Left forelimb (tissue), 1 donor: ENCODE measurements at places on chromosomes 5 and 9.

DNA sequence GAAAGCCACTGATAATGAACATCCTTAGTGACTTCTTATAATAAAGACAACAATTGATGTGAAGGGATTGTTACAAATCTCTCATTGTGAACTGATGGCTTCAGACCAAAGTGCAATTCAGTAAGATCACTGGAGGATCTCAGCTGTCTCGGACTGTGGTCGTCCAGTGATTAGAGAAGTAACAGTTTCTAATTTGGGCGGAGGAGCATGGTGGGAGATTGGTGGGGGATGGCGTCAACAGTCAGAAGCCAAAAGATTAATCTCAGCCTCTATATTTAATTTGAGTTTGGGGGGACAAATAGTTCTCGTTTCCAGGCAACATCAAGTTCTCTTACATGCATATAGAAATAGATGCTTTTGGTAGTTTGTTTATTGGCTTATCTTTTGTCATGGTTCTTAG, 11.4 kb downstream of the GZMK start:
- DNase-seq = no peak

GRCh38 chr9:68608763-68609162, 68.1 kb upstream of the TMEM252 start:
- DNase-seq = no peak

DNA sequence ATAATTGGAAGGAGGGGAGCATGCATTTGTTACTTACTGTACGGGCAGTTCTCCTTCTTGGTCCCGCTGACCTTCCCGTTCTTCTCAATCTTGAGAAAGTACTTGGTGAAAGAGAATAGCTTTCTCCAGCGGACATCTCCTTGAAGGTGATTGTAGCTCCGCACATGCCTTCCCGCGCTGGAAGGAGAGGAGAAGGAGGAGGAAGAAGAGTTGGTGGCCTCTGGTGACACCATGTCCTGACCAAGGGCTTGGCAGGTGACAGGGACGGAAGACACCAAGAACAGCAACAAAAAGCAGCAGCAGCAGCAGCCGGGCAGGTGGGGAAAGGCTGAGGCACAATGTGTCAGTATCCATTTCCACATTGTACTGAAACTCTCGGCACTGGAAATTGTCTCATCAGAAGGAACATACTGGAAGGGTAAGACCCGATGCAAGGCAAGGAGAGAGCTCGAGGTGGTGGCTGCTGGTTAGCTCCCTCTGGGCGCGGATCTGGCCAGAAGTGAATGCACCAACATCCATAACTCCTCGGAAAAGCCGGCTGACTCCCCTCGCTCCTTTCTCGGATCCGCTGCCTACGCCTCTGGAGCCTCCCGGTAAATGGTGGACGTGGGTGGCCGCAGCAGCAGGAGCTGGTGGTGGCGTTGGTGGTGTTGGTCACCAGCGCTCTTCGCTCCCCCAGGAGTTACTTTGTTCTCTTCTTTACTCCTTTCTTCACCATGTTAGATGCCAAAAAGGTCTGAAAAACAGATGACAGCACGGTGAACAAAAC, 715 bp downstream of the FGF10 start:
- DNase-seq = peak; percentile 77

DNA sequence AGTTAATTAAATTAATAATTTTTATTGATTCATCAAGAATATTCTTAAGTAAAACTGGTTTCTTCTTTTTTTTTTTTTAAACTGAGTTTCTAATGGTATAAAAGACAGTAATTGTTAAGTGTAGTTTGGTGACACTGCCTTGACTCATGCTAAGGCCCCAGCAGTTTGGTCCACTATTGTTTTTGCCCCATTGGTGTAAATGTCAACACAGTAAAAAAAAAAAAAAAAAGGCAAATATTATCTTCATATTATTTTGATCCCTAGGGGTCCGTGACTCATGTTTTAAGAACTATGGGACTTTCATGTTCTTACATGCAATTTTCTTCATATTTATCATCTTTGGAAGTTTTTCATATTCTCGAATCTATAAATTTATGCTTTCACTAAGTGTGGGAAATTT, 29.2 kb upstream of the JAK2 start:
- DNase-seq = no peak

DNA sequence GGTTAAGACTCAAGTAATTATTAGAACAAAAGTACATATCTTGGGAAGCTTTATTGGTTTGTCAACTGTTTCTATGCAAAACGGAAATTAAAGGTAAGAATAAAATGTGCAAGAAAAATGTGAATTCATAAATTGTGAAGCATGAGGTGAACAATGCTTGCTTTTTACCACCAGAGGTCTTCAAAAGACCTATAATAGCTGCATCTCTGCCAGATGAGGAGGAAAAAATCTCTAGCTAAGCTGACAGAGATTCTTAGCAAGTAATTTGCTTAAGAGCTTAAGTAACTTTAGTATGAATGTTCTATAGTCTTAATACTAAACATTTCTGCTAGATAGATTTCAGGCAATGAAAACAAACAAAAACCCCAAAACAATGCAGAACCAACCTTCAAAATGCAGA, 54.1 kb downstream of the MRPS30 start:
- DNase-seq = no peak

- DNase-seq = no peak
Measured at GRCh38 chr9:7238247-7238637, 480.5 kb downstream of the KDM4C start.

GRCh38 chr5:56649569-56649968, 165.8 kb upstream of the MAP3K1 start:
- no peak for DNase-seq

DNA sequence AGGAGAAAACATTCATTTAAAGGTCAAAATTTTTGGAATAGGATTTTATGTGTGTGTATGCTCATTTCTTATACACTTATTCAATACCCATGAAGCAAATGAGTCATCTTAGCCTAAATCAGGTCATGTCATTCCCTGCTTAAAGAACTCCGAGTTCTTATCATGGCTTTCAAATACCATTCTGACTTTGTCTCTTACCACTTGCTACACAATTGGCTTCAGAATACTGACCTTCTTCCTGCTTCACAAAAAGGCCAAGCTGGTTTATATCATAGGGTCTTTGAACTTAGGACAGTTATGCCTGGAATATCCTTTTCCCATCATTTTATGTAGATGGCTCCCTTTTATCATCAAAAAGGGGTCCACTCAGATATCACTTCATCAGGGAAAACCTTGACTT, 652.2 kb upstream of the WWC1 start:
- DNase-seq = no peak

- DNase-seq = no peak
Measured at GRCh38 chr9:98810102-98810842, 2.8 kb downstream of the GALNT12 start.

DNA sequence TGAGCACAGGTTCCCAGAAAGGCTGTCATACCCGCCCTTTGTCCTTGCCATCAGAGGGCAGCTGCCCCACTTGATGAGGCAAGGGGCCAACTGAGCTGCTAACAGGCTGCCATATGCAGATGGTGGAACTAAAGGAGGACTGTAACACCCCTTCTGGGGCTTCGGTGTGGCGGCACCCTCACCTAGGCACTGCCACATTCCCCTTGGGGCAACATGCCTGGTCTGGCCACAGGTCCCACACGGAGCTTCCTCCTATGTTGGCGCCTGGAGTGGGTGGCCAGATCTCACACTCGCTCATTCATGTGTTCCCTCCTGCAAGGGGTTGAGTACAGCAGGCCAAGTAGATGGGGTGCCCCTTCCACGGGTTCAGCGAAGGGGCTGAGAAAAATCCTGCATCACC, 777.4 kb upstream of the CHD1 start:
- no peak for DNase-seq

DNA sequence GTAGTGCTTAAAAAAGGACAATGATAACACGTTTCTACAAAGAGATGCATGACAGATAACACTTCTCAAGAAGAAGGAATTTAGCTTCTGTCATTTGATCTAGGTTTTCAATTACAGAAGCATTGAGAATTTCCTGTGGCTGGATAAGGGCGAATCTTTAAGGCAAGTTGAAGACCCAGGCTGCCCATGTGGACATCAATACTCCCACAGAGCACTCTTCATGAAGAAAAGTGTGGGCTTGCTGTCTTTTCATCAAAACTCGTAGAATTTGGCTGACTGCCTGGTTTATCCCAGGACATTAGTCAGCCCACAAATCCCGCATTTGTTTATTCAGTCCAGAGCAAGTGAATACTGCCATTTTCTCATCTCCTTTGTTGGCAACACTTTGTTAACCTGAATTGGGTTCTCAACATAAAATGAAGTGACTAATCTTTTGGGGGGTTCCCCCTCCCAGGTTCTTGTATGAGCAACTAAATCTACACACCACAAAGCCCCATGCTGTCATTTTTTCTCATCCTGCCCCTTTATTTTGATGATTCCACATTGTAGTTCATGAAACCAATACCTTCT, 43.4 kb upstream of the CDKN2B start:
- DNase-seq = no peak

DNA sequence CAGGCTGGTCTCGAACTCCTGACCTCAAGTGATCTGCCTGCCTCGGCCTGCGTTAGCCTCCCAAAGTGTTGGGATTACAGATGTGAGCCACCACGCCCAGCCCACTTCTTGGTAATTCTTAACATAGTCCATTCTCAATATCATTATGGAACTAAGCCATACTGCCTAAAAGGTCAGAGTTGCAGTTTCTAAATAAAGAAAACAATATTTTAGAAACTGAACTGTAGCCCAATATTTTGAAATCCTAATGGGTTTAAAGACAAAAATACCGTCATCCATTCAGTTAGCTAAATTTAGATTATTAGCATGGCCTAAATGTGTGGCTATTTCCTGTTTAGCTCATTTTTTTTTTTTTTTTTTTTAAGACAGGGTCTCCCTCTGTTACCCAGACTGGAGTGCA, 99.5 kb downstream of the USP20 start:
- no peak for DNase-seq

- DNase-seq = peak; percentile 50
Measured at GRCh38 chr9:134867917-134868750, 12.5 kb upstream of the FCN2 start.

GRCh38 chr5:149079883-149080282, 17.0 kb upstream of the SH3TC2 start:
- no peak for DNase-seq

- DNase-seq = no peak
Measured at GRCh38 chr9:24487250-24487861, 58.3 kb downstream of the IZUMO3 start.

DNA sequence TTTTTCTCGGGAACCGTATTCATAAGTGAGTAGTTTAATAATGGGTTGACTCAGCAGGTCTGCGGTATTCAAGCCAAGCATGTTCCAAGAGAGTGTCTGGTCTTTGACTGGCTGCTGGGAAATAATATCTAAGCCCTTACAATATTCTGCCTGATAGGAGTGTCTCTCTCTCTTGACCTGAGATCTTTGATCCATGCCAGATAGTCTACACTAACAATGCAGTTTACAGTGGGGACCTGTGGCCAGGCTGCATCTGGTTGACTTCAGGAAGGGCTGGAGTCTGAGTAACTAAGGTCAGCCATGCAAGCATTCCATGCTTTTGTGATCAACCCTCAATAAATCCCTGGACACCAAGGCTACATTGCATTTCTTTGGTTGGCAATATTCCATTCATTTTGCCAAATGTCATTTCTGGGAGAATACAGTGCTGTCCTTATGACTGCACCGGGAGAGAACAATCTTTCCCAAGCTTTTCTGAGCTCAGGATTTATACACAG, 195.5 kb downstream of the SEMA5A start:
- DNase-seq = no peak

- DNase-seq = no peak
Measured at GRCh38 chr5:171953860-171954701, 52.4 kb downstream of the FBXW11 start.

GRCh38 chr9:12538842-12539579, 154.2 kb upstream of the TYRP1 start:
- no peak for DNase-seq

DNA sequence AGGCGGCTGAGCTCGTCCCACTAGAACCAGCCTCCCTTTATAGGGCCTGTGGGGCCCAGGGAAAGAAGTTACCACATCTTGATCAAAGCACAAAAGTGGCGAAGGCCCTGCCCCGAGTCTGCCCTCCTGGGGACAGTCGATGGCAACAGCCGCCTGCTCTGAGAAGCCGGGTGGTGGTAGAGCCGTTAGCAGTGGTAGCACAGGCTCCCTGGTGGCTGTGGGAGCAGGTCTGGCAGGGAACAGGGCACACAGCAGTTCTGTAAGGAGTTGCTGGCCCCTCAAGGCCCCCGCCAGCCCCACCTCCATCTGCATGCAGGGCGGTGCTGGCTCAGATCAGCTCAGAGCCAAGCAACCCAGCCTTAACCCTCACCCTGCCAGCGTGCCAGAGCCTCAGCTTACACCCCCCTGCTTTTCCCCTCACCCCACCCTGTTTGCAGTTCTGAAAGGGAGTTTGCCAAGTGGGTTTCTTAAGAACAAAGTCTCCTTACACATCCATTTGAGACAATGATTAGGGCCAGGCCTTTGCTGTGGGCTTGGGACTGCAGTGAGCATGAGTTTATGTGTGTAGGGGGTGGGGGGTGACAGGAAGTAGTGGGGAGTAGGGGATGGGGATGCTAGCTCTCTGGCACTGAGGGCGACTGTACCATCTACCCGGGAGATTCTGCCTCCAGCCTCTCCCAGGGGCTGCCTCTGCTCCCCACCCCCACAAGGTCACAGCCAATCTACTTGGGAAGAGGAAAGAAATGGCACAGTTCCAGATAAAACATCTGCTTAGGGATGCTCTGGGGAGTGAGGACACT, 11.8 kb downstream of the ACSL6 start:
- no peak for DNase-seq

- no peak for DNase-seq
Measured at GRCh38 chr5:149452007-149452664, 73.0 kb upstream of the IL17B start.

GRCh38 chr9:130382636-130383349, 62.0 kb upstream of the ASS1 start:
- DNase-seq = no peak

DNA sequence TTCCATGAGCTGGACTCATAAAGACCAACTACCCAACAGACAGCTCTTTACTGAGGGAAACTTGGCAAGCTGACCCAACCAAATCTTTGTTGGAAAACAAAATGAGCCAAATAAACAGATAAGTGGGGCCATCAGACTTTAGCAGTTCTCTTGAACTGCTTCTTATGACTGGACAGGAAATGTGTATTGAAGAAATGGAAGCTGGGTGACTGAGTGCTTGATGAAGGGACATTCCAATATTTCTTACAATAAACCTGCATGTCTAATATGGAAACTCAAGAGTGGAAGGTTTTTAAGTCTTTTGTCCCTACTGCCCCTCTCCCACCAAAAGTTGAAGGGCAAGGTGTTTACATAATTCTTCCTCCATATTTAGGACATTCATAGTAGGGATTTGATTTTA, 218.8 kb upstream of the NR4A3 start:
- no peak for DNase-seq

- DNase-seq = no peak
Measured at GRCh38 chr5:114204923-114205322, 156.9 kb upstream of the KCNN2 start.

DNA sequence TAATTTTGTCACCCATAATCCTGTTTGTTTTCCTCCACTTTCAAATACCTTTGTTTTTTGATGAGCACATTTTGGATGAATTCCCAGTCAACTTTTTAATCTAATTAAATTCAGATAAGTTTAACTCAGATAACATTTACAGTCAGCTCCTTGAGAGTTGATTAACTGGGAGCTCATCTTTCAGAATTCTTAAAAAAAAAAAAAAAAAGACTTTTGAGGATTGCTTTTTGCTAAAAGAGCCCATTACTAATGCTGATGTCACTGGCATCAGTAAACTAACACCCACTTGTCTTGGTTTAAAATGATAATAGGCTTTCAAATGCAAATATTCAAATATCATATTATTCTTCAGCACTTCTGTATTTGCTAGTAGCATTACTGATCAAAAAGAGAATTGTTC, 47.1 kb upstream of the NFIB start:
- no peak for DNase-seq

GRCh38 chr9:34958411-34958982, 412 bp downstream of the PHF24 start:
- DNase-seq = no peak
